ENCODE measurements at places on chromosomes 4 and X. TPM values are rescaled to one million over a fixed set of nuclear protein-coding genes. Genes with fewer than 3 reads are reported as not detected.

DNA sequence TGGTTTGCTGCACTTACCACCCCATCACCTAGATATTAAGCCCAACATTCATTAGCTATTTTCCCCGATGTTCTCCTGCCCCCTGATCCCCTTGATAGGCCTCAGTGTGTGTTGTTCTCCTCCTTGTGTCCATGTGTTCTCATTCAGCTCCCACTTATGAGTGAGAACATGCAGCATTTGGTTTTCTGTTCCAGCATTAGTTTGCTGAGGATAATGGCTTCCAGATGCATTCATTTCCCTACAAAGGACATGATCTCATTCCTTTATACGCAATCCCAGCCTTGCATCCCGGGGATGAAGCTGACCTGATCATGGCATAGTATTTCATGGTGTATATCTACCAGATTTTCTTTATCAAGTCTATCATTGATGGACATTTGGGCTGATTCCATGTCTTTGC lies 99.0 kb upstream of the DCAF12L2 start:
- no peak for DNase-seq

GRCh38 chrX:45851434-45851991 lies 650.8 kb upstream of the DIPK2B start:
- DNase-seq, result peak; percentile 48

GRCh38 chr4:176404621-176405020 lies 84.9 kb downstream of the SPCS3 start:
- peak; percentile 76 for DNase-seq

- no peak for DNase-seq
These were observed 65.6 kb downstream of the DCAF8L1 start for GRCh38 chrX:27915617-27916016.

DNA sequence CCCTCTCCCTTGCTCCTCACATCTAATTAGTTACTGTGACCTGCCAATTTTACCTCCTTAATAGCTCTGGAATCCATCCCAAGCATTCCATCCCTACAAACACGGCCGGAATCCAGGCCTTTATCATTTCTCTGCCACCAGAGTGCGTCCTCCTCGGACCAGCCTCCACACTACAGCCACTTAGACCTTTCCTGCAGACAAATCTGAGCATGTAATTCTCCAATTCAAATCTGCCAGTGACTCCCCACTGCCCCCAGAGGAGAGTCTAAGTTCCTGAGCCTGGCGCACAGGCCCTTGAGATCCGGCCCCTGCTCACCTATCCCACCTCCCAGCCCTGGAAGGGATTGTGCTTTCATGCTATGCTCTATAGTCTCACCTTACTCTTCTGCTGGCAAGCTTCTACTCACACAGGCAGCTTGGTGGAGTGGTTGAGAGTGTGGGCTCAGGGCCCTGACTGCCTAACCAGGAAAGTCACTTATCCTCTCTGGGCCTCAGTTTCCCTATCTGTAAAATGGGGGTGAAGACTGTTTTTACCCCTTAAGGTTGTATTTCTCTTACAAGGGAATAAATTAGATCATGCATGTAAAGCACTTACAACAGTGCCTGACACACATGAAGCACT lies 31.2 kb downstream of the PJA1 start:
- peak; percentile 60 for DNase-seq

DNA sequence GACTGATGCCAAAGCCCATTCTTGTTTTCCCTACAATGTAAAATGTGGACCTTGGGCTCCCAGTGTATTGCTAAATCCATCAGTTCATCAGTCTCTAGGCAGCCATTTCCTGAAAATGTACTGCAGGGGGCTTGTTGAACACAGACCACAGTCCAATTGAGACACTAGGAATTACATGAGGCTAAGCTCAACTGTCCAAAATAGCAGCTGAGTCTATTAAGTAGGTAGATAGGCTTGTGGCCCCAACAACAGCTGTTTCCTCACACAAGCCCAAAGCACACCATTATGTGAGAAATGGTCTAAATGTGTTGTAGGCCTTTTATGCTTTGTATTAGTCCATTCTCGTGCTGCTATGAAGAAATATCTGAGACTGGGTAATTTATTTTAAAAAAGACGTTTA lies 60.0 kb upstream of the PAK3 start:
- DNase-seq, result no peak

DNA sequence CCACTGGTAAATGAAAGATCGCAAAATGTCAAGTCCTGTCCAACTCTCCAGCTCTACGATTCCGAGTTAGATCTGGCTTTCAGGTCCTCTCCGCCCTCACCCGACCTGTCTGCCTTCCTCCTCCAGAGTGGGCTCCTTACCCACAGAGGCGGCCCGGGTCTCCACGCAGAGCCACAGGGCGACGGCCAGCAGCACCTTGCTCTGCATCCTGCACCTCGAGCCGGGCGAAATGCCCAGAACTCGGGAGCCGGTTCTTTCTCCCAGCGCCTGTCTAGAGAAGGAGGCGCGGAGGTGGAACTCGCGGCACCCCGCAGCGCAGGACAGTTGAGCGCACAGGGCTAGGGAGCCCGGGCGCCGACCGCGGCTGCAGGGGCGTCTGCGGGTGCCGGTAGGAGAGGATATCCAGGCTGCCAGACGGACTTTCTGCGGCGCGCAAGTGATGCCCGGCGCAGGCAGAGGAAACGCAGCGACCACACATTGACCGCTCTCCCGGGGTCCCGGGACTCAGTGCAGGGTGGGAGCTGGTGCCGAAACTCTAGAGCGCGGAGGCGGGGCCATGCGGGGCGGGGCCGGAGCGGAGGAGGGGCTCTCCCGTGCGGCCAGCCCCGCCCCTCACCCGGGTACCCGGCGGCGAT lies at the start of gene KDR:
Gene KDR, minus strand, starts transcription at position 509 of the 635 bp plus-strand sequence. Its CDS starts 302 bp downstream, at position 207.
- DNase-seq, result peak; percentile 51

DNA sequence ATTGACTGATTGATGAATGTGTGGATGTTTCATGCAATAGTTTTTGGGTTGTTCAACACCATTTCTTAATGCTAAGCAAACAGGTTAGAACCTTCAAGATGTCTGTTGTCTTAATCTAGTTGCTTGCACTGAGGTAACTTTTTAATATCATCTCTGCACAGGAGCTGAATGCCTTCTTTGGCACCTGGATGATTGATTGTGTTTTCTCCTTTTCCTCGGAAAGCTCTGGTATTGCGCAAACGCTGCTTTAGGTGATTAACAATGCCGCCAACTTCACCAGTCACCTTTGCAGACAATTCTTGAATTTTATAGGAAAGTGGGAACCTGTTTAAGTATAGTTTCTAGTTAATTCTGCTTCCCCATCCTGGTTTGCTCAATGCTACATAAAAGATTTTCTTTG lies 48.2 kb downstream of the RTL9 start:
- DNase-seq, result no peak

- DNase-seq, result peak; percentile 92
These were observed 325.6 kb downstream of the CAMK2D start for GRCh38 chr4:113435893-113436292.

DNA sequence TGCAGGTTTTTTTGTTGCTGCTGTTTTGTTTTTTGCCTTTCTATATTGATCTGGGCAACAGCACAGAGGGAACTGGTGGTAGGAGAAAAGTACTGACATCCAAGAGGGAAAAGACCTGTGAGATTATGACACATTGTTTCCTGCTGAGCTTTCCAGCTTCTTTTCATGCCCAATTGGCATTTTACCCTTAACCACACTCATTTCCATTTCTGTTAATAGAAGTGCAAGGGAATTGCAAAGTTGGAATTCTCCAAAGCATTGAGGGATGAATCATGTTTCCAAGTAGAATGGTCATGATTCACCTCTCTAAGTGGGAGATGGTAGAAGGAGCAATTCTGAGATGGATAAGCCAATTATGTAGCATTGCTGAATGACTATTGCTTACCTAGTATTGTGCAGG lies 161.5 kb downstream of the PPARGC1A start:
- peak; percentile 75 for DNase-seq

DNA sequence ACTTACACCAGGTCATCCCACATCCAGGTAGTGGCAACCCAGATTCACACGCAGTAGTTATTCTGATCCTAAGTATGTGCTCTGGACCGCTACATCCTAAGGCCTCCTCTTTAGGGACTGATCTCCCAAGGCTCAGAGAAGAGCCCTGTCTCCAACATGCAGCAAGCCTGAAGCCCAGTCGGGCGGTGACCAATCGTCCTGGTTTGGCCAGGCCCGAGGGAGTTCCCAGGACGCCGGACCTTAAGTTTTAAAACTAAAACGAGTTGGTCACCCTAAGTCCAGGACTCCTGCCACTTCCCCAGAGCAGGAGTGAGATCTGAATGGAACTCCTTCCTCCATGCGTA lies 385 bp downstream of the LYAR start:
- peak; percentile 68 for DNase-seq

DNA sequence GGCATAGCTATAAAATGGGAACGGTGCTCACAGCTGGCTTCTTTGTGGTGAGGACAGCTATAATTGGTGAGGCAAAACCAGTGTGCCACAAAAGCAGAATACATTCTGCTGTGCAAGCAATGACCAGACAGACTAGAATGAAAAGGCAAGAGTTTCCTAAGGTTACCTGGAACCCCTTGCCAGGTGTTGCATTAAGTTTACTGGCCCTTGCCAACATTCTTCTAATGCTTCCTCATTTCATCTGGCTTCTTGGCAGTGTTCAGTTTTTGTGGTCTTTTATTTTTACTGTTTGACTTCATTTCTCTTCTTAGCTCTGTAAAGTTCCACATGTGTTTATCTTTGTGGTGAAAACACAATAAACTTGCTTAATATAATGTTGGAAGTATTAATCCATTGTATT lies 131.4 kb downstream of the PTTG2 start:
- DNase-seq, result peak; percentile 35

- peak; percentile 30 for DNase-seq
These were observed 72.6 kb downstream of the WWC2 start for GRCh38 chr4:183171484-183172267.

DNA sequence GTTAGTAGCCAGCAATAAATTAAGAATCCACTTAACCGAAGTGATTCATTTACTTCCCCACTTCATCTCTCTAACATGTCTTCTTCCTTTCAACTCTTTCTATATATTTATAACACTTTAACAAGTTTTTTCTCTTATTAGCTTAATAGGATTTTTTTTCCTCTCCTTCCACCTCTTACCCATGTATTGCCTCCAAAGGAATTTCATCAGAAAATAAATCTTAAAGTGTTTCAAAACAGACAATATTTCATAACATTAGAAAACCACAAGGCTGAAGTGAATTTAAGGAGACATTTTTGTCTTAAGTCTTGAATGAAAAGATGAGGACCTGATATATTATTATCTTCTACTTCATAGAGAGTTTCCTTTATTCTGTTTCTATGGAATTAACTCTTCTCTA lies 101.5 kb downstream of the PDGFC start:
- DNase-seq, result peak; percentile 29

The HMGN5 gene
- total RNA-seq, result 1.3 TPM

The TLR1 gene
- not detected for total RNA-seq

The GPAT3 gene
- total RNA-seq, result 1.7 TPM

The PRRG3 gene
- total RNA-seq, result not detected

Measured in GM23248 (cell line).